Left renal pelvis (tissue), 4 donors: ENCODE measurements at places on chromosomes 16 and 17. TPM values are rescaled to one million over a fixed set of nuclear protein-coding genes. Genes with fewer than 3 reads are reported as not detected.

CES4A gene
- 13.2 TPM for polyA plus RNA-seq

CTRB1 gene
- polyA plus RNA-seq: not detected

CNGB1 gene
- polyA plus RNA-seq: 0.18 TPM

GRB7 gene
- polyA plus RNA-seq: 30.2 TPM

ZKSCAN2 gene
- polyA plus RNA-seq: 12.6 TPM

PTX4 gene
- not detected for polyA plus RNA-seq

RAB11FIP3 gene
- 62.3 TPM for polyA plus RNA-seq

CLEC18B gene
- polyA plus RNA-seq: 104 TPM

SLC25A10 gene
- 7.1 TPM for polyA plus RNA-seq

FBXO31 gene
- polyA plus RNA-seq: 25.4 TPM

TMEM170A gene
- 36.6 TPM for polyA plus RNA-seq

SOCS7 gene
- polyA plus RNA-seq: 18.2 TPM

IL17C gene
- polyA plus RNA-seq: not detected

CLDN6 gene
- 38.0 TPM for polyA plus RNA-seq

KRT33B gene
- not detected for polyA plus RNA-seq

PRR29 gene
- 1.2 TPM for polyA plus RNA-seq

SLC9A5 gene
- polyA plus RNA-seq: 4.3 TPM

DNA sequence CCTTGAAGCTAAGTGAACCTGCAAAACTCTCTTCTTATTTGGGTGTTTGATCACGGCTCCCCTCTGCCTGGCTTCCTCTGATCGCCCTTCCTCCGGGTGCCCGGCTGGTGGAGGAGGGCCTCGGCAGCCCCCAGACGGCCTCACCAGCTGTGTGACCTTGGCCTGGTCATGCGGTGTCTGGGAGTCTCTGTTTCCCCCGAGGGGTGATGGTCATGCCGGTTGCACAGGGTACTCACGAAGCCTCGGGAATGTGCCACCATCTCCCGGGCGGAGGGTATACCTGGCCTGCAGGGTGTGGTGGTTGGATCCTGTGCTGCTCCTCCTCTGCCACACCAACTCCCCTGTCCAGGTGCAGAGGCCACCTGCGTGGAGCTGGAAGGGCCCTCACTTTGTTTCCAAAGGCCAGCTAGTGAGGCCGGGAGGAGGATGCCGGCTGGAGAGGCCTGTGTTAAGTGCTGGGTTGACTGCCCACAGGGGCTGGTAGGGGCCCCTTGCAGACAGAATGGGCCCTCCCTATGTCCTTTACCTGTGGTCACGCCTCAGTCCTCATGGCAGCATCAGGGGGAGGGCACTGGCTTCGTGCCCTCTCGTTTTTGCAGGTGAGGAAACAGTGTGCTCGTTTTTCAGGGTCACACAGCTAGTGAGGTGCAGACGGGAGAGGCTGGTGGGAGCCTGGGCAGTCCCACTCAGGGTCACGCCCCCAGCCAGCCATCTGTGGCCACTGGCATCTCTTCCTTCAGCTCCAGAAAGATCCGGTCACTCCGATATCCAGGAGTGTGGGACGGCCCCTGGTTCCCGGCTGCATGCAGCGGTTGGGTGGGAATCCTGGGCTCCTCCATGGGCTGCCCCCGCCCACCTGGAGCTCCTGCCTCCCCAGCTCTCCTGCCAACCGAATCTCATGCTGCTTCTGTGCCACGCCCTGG, 148.5 kb upstream of the GSE1 start:
- DNase-seq: no peak

- no peak for DNase-seq
These were observed 129.9 kb downstream of the PITPNC1 start for GRCh38 chr17:67506966-67507365.

DNA sequence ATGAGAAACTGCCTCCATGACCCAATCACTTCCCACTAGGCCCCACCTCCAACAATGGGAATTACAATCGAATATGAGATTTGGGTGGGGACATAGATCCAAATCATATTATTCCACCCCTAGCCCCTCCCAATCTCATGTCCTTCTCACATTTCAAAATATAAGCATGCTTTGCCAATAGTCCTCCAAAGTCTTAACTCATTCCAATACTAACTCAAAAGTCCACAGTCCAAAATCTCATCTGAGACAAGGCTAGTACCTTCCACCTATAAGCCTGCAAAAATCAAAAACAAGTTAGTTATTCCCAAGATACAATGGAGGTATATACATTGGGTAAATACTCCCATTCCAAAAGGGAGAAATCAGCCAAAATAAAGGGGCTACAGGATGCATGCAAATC, 12.9 kb downstream of the CLEC10A start:
- DNase-seq: no peak

- no peak for DNase-seq
These were observed 68.3 kb upstream of the BCAR1 start for GRCh38 chr16:75319513-75320411.

DNA sequence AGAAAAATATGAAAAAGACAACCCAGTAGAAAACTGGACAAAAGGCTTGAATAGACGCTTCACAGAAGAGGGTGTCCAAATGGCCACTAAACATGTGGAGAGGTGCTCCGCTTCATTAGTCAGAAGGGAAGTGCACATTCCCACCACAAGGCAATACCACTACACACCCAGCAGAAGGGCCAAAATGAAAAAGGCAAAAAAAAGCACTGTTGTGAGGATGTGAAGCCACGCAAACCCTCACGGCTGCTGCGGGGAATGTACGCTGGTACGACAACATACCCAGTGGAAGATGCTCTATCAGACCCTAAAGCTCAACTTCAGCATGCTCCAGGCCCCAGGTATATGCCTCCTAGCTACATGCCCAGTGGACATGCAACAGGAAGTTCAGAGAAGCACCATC, 17.0 kb downstream of the PIK3R5 start:
- no peak for DNase-seq

- DNase-seq: no peak
These were observed 6.7 kb upstream of the CIITA start for GRCh38 chr16:10870137-10870776.

DNA sequence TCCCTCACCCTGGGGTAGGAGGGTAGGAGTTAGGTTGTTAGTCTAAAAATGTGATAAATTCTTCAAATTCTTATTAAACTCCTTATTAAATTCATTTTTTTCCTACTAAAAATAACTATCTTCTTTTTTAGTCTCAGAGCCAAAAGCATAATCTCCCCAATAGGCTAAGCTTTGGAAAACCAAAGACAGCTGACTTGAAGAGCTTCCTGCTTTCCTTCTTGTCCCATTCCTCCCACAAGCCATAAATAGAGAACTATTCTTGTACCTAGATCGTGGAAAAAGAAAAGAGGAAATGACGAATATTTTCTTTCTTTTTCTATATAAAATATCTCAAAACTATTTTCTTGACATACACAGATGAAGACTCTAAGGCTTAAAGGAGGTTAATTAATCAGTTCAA, 486.9 kb downstream of the CDH8 start:
- DNase-seq: no peak

DNA sequence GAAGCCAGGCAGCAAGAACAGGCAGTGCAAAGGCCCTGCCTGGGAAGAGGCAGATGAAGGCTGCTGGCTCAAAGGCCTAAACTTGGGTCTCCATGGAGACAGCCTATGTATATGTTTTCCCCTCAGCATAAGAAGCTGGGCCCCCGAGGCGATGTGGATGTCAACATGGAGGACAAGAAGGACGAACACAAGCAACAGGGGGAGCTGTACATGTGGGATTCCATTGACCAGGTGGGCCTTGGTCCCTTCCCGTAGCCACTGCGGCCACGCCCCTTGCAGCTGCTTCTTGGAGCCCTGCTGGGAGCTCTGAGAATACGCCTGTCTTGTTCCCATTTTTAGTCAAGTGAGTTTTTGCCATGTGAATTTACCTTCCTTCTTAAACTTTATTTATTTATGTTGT, 106.0 kb downstream of the SDR42E1 start:
- no peak for DNase-seq

DNA sequence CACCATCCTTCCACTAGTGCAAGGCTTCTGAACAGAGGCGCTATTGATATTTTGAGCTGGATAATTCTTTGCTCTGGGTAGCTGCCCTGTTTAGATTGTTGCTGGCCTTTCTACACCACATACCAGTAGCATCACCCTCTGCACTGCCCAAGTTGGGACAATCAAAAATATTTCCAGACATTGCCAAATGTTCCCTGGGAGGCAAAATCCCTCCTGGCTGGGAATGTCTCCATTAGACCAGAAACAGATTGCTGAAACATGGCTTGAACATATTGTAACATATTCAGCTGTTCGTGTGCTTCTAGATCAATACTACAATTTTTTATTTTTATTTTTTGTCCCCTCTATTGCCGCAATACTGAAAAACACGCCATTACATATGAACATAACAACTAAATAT, 174.6 kb downstream of the ABCA8 start:
- no peak for DNase-seq

DNA sequence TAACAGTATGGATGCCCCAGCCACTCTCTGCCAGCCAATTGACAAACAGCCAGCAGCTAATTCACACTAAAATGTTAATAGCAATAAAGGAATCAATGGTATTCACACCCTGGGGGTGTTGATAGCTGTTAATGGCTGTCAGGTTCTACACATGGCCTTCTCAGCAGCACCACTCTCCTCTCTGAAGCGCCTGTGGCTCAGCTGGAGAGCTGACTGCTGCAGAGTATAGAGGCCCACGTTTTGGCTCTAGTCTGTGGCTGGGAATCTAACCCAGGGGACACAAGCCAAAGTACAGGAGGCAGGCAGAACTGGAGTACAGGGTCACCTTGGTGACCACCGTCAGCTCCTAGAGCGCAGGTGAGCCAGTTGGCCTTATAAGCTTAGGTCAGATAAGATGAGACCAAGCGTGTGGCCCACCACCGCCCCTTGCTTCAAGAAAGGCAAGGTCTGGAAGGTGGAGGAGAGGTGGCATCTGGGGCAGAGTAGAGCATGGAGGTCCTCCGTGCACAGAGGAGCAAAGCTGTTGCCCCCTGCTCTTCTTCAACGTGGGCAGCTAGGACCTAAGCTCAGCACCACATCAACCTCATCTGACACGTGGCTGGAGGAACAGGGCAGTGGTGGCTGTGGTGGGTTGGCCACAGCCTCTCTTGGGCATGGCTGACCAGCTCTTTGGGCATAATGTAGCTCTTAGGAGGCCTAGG, 25.4 kb downstream of the CCR7 start:
- no peak for DNase-seq

- DNase-seq: no peak
These were observed 54.5 kb downstream of the NKD1 start for GRCh38 chr16:50602531-50603205.

DNA sequence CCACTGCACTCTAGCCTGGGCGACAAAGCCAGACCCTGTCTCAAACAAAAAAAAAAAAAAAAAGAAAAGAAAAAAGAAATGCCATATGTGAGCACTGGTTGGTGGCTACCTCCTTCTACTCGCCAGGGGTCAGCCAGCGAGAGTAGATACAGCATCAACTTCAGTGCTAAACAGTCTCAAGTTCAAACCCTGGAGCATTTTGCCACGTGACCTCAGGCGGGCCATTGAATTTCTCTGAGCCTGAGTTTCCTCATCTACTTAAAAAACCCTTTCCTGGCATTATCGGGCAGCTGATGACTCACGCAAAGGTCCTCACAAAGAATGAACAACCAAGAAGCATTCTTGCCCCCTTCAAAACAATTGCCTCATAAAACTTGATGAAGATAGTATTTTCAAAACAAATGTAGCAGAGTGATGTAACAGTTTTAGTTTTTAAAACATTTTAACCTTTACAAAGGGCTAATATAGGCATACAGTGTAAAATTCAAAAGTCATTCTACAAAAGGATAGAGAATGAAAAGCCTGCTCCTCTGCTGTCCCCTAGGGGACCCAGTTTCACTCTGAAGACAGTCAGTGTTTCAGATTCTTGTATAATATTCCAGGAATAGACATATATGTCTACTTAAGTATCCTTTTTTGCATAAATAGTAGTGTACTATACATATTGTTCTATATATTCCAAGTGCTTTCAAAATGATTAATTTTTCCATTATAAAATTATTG, 28.4 kb downstream of the DNAH2 start:
- DNase-seq: no peak

- DNase-seq: no peak
These were observed 32.2 kb upstream of the IL21R start for GRCh38 chr16:27369806-27370205.

- no peak for DNase-seq
These were observed 144.1 kb downstream of the RBFOX3 start for GRCh38 chr17:79466562-79467350.

GRCh38 chr16:15996432-15997109, 47.2 kb downstream of the ABCC1 start:
- no peak for DNase-seq

- no peak for DNase-seq
These were observed 349.1 kb downstream of the SEC14L1 start for GRCh38 chr17:77489893-77490255.

DNA sequence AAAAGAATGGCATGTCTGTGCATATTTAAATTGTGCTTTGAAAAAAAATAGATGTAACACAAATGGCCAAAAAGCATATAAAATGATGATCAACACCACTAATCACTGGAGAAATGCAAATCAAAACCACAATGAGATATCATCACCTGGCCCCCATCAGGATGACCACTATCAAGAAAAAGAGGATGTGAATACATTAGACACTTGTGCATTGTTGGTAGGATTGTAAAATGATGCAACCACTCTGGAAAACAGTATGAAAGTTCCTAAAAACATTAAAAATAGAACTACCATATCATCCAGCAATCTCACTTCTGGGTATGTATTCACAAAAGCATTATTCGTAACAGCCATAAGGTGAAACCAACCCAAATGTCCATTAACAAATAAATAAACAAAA, 91.5 kb downstream of the SPAG9 start:
- DNase-seq: no peak

- DNase-seq: no peak
These were observed 44.9 kb upstream of the PIK3R6 start for GRCh38 chr17:8912084-8912981.

DNA sequence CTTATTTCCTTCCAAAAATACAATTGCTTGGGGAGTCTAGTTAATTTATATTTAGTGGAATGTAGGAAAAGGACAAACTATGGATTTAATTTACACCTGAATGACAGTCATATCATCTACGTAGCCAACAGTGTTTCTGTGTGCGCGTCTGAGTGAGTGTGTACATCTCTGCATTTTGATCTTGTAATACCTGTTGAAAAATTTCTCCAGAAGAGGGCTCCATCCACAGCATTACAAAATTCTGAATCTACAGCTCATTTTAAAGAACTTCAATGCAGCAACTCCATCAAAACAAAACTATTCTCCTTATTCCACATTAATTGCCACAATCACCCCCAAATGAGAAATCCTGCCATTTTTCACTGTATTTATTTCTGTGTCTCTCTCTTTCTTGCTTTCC, 3.9 kb downstream of the CDH13 start:
- no peak for DNase-seq

DNA sequence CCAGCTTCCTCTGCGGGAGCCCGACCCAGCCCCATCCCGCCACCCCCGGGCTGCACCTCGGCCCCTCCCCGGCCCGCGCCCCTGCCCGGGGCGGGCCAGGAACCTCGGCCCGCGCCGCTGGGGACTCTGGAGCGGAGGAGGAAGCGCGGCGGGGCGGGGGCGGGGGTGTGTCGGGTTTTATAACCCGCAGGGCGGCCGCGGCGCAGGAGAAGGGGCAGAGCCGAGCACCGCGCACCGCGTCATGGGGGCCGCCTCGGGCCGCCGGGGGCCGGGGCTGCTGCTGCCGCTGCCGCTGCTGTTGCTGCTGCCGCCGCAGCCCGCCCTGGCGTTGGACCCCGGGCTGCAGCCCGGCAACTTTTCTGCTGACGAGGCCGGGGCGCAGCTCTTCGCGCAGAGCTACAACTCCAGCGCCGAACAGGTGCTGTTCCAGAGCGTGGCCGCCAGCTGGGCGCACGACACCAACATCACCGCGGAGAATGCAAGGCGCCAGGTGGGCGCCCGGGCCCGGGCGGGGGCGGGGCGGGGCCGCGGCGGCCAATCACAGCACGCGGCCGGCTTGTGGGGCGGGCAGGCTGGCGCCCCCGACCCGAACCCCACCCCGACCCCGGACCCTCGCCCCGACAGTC, at the start of gene ACE:
Gene ACE, plus strand, starts transcription at position 208 of the 626 bp plus-strand sequence. Its CDS starts 34 bp downstream, at position 242.
- DNase-seq: no peak
